Sciatic nerve (tissue), 2 donors: ENCODE measurements at places on chromosomes 7 and 10. TPM values are rescaled to one million over a fixed set of nuclear protein-coding genes. Genes with fewer than 3 reads are reported as not detected.

CPXM2 gene
- total RNA-seq = 81.6 TPM

STK31 gene
- 1.8 TPM for total RNA-seq

STARD3NL gene
- 37.7 TPM for total RNA-seq

ACSM6 gene
- total RNA-seq = 0.49 TPM

TMEM130 gene
- 5.7 TPM for total RNA-seq

CCL24 gene
- 0.67 TPM for total RNA-seq

DNA sequence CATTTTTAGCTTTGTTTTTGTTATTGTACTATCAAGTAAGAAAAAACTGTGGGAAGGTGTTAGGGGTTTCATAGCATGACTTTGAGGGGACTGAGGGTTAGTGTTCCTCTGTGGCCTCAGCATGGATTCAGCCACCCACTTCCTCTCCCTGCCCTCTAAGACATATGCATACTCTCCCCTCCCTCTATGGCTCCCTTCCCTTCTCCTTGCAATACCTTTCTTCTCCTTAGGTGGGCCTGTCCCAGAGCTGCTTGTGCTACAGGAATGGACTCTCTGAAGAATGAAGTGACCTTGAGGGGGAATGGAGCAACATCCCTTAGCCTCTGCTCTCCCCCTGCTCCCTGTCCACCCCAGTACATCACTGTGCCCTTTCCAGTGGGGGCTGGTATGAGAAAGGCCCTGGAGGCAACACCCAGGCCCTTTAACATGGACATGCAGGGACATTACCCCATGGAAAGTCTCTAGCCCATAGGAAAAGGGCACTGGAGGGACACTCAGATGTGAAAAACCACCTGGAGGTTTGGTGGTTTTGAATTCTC lies 22.4 kb downstream of the CDH23 start:
- DNase-seq = peak; percentile 15

GRCh38 chr7:25244254-25245033 lies 16.2 kb upstream of the NPVF start:
- DNase-seq = no peak

GRCh38 chr7:109479388-109479787 lies 909.7 kb downstream of the DNAJB9 start:
- no peak for DNase-seq

DNA sequence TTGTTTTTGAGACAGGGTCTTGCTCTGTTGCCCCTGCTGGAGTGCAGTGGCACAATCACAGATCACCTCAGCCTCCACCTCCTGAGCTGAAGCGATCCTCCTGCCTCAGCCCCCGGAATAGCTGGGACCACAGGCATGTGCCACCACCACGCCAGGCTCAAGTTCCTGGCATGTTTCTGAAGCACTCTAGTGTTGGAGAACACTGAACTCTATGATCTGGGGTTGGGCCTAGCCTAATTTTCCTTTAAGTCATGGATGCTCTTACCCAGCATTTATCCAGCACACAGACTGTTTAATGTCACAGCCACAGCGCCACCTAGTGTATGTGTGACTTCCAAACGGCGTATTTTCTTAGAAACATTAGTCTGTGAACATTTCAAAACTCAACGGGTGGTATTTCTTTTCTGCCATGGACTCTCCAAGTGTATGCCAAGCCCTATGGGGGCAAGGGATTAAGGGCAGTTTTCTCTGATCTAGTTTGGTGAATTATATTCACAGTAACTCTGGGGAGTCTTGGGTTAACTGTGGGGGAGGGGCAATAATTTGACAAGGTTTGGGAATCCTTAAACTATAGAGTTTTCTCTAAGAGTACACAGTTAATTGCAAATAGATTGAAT lies 91.8 kb downstream of the CREM start:
- DNase-seq = peak; percentile 93

DNA sequence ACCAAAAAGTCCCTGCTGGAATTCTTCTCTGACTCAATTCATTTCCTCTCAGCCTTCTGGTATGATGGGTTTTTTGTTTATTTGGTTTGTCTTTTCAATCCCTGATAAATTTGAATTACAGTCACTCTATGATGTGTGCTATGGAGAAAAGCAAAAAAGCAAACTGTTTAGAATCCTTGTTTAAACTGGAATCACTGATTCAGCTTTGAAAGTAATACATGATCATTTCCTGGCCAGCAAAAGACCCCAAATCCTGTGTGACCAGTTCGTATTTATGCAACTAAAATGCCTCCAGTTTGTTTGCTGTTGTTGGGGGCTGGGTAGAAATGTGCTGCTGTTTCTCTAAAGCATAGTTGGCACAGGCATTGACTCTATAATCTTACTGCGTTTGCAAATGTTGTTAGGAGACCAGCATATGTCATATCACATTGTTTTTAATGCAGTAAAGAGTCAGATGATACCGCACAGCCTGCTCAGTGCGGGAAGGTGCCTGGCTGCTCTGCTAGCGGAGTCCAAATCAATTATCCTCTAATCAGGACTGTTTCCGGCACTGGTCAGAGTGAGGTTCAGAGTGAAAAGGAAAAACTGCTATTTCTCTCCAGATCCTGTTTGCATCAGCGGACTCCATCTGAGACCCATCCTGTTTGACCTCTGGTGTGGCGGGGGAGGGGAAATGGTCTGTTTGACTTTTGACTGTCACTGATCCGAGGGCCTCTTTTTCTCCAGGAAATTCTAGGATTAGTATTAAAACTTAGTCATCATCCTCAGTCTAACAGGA lies 40.6 kb upstream of the ADD3 start:
- no peak for DNase-seq

GRCh38 chr10:67969875-67970274 lies 85.4 kb downstream of the SIRT1 start:
- DNase-seq = no peak

DNA sequence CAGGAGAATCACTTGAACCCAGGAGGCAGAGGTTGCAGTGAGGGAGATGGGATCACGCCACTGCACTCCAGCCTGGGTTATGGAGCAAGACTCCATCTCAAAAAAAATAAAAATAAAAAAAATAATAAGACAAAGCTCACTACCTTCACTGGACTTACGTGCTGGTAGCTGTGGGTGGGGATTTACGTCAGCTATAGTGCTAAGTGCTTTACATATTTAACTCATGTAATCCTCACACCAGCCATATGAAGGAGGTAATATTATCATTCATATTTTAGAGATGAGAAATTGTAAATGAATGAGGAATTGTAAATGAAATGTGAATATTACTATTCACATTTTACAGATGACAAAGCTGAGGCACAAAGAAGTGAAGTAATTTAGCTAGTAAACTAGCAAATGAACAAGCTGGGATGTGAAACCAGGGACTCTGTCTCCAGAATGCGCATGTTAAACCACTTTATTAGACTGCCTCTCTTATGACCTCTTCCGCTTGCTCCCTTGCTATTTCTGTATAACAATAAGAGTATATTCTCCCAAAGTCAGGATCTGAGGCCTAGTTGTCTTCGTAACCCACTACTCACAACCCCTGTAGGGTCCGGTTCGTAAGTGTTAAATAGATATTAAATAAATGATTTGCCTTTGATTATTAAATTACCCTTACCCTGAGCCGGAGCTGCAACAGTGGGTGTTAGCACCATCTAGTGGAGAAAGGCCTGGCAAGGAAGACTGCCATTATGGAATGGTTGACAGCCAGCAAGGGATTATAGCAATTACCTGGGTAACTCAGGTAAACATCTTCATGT lies 70.2 kb downstream of the HTR7 start:
- no peak for DNase-seq

DNA sequence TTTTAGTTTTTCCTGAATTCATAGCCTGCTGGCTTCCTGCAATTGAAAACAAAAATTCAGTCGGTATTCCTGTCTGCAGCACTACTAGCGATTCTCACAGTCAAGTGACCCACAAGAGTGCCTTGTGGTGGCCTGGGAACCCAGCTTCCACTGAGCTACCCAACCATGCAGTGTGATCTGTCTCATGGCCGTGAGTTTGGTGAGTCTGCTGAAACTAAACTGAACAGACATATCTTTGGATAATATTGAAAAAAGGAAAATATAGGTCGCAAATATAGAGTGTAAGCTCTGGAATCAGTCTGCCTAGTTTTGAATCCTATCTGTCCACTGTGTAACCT lies 18.1 kb downstream of the ZNF786 start:
- DNase-seq = no peak

DNA sequence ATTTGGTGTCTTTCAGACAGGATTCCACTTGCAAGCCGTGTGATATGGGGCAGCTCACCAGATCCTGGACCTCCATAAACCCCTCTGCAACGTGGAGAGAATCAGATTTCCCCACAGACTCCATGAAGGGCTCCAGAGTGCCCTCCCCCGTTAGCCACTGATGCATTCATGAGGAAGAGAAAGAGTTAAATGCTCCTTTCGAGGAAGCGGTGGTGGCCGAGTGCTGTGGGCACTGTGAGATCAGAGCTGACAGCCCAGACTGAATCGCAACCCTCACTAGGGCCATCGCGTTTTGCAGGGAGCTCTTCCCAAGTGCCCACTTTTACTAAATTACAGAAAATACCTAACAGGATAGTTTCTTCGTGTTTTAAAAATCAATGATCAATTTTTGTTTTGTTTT lies 226.3 kb upstream of the ZNF32 start:
- peak; percentile 32 for DNase-seq

DNA sequence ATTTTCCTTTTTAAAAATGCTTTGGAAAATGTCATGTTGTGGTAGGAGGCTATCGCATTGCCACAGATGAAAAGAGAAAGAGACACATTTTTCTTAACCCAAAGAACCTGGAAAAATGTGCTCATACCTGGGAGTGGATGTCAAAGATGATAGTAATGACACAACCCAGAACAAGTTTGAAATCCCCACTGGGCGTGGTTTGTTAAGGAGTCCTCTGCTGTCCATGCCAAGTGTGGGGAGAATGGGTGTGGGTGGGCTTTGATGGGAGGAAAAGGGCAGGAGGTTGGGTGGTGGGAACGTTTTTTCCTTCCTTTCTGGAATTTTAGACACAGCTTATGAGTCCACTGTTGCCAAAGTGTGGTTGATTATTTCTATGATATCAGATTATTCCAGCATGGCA lies 10.9 kb downstream of the OPTN start:
- DNase-seq = no peak

- peak; percentile 70 for DNase-seq
Observed at GRCh38 chr10:77925795-77926565, 575 bp downstream of the DLG5 start.

DNA sequence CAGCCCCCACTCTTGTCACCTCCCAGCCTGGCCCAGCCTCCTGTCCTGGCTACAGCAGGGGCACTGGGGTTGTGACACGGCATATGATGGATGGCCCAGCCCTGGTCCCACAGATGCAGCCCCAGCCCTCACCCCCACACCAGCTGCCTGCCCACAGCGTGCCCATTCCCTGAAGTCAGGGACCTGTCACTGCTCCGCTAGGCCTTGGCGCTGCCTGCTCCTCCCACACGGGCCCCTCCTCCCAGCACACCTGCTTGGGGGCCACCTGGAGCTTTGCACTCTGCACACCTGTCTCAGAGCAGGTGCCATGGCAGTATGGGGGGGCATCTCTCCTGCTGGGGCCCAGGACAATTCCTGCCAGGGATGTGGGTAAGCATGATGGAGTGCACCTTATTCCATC lies 3.5 kb downstream of the GCK start:
- DNase-seq = no peak

GRCh38 chr7:34991938-34992840 lies 45.1 kb downstream of the DPY19L1 start:
- DNase-seq = no peak
